GM04504 (cell line): ENCODE measurements at places on chromosomes 12 and 14.

- DNase-seq, result no peak
Measured at GRCh38 chr14:58607131-58607951, 30.4 kb upstream of the DACT1 start.

GRCh38 chr12:93847517-93848474, 170.6 kb downstream of the CRADD start:
- DNase-seq, result no peak

DNA sequence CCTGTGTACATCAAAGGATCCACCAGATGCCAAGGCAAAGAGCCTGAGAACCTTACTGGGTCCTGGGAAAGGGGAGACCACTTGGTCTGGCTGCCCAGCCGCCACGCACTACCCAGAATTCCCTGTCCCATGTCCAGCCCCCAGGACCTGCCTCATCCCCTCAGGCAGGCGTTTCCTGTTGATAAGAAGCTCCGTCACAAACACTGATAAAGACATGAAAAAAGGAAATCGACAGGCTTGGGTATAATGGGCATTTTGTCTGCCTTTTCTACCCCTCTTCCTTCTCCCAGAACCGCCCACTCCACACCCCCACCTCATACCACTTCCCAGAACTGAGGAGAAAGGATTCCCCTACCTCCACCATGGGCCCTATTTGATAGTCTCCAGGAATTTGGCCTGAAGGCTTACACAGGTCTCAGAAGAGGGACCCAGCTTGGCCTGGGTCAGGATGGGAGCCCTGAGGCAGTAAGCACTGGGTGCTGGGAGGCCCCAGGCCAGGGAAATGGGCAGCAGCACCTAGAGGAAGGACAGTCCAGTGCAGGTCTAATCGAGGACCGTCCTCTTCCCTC, 18.8 kb downstream of the ACVRL1 start:
- no peak for DNase-seq

DNA sequence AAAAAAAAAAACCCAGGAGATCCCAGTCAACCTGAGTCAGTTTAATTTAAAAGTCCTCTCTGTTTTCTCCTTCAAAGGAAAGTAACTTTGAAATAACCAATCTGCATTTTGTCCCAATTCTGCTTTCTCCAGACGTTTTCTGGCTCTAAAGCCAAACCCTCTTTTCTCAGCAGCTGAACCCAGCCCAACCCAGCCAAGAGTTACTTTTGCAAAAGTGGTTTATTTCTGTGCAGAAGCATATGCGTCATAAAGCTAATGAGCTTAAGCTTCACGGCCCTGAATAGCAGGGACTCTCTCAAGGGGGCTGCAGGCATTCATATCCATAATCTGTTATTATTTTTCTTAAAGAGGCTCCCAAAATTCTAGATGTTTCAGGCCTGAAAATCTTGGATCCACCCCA, 176.6 kb downstream of the GALC start:
- no peak for DNase-seq

DNA sequence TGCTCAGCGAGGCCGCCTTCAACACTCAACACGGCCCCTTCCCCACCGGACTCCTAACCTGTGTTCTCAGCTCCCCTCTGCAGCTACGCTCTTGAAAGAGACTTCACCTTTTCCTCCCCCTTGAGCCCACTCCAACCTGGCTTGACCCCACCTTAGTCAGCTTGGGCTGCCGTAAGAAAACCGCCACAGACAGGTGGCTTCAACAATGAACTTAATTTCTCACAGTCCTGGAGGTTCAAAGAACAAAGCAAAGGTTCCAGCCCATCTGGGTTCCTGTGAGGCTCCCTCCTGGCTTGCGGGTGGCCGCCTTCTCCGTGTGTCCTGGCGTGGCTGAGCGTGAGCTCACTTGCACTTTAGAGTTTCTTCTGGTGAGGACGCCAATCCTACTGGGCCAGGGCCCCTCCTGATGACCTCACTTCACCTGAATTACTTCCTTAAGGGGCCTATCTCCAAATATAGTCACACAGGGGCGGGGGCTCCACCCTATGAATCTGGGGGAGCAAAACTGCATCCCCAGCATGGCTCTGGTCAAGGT, 138.8 kb downstream of the CALM1 start:
- no peak for DNase-seq

DNA sequence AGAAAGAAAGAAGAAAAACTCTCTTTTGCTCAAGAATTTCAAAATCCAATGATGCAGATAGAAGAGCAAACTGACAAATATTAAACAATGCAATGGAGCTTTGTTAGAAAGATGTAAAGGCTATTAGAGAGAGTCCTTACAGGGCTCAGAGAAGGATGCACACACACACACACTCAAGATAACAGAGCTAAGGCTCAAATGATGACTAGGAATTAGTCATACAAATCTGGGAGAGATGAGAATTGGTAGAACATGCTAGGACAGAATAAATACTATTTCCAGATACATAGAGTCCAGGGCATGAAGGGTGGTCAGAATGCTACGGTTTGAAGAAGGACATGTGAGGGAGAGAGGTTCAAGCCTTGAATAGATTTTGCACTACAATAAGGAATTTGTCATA, 650.1 kb upstream of the MDGA2 start:
- no peak for DNase-seq

DNA sequence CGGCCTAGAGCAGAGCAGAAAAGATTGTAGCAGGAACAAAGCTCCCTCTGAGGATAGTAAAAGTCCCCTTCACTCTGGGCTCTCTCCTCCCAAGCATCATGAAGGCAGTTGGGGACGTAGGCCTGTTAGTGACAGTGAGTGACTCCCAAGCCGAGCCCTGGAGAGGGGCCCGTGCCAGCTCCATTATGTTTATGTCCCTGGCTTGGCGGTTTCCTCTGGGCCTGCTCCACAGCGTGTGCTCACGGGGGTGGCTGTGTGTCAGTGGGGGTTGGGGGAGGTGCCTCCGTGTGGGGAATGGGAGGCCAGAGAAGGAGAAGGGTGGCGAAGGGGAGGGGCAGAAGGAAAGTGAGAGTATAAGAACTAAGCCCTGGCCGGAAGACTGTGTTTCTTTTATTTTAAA, 170.0 kb upstream of the VASH1 start:
- no peak for DNase-seq

DNA sequence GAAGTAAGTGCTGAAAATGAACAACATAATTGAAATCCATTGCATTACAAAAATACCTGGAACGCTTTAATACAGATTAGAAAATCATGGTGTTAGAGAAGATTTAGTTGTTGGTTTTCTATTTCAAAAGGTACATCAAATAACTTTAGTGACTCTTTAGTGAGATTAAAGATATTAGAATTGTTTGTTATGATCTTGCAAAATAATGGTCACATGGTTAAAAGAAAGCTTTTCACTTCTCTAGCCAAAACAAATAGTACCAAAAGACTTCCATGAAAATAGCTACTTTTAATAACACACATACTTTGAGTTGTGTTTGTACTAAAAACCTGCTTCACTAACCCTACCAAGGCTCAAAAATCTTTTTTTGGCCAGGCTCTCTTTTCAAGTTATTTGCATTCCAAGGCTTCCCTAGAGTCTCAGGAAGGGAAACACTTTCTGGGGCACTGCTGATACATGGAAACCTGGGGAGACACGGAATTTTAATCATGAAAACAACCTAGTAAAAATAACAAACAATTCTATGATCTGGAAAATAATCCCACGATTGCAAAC, at the start of gene SLCO1A2:
SLCO1A2 (minus strand) TSS at position 147 of the 555 bp plus-strand sequence. CDS start 270 bp downstream, outside the sequence.
- DNase-seq, result no peak

GRCh38 chr14:52706286-52706685, 714 bp upstream of the PSMC6 start:
- no peak for DNase-seq

DNA sequence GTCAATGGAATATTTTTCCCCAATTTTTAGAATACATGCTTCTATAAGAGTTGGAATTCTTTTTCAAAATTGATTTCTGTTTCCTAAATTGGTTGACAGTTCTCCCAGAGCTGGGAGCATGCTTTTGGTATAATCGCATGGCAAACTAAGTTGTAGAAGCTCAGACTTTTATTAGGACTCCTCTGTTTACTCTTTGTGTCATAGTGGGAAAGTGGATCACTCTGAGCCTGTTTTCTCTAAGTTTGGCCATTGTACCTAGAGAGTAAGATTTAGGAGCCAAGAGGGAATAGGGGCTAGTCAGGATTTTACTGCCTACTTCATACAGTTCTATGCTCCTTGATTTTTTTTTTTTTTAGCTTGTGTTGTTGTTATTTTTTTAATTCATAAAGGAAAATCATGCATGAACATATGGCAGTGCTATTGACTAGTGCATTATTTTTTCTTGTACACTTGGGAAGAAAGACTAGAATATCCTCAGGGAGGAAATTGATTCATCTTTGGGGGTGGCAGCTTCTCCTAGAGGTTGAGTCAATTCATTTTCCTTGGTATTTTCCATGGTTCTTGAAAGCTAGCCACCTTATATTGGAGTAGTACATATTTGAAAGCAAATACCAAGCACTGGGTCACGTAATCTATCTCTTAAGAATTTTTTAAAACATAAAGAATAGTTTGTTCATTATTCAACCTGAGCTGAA, 77.7 kb upstream of the TRAF3 start:
- DNase-seq, result no peak

DNA sequence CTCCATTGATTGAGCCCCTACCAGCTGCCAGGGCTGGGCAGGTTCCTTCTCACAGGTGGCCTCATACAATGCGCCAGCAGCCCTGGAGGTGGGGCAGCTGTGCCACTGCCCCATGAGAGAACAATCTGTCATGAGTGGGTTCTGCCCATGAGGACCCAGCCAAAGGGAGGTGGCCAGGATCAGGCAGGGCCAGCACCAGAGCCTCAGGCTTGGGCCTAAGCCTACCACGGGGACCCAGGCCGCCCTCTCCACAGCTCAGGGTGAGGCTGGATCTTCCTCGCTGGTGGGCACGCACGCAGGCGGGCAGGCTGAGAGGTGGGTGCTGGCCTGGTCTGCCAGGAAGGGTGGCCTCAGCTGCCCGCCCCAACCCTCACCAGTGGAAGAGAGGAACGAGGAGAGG, 110.7 kb downstream of the KIF26A start:
- no peak for DNase-seq

GRCh38 chr14:99075771-99076375, 196.1 kb downstream of the BCL11B start:
- DNase-seq, result no peak

GRCh38 chr12:94206886-94207285, 58.5 kb downstream of the PLXNC1 start:
- DNase-seq, result no peak
